ENCODE measurements at places on chromosomes 11 and 22. TPM values are rescaled to one million over a fixed set of nuclear protein-coding genes. Genes with fewer than 3 reads are reported as not detected.

DNA sequence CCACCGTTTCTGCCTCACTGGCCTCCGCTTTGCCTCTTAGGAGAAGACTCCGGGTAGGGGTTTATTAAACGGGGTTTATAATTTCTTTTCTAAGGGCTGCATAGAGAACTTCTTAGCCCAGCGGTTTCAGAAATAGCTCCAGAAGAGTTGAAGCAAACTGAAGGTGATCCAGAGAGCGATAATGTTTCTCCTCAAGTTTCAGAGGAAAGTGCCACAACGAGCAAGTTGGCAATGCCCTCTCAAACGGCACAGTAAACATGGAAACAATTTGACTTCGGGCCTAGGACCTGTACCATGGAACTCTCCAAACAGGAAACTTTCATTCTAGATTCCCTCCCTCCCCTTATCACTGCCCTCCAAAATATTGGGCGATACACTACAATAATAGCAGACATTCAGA lies 1.0 kb downstream of the ADSL start:
- H3K27me3 ChIP-seq = no peaks in the 10 kb centered on the region
- H3K4me1 ChIP-seq = peaks cover 30% of the 10 kb centered on the region
- peak overlapping the region; percentile 98 for H3K27ac ChIP-seq
- peak overlapping the region; percentile 96 for H3K4me3 ChIP-seq
- peaks cover 10% of the 10 kb centered on the region for H3K36me3 ChIP-seq
- no peak for DNase-seq

GRCh38 chr11:3824714-3825472 lies 15.9 kb downstream of the RHOG start:
- peak overlapping the region; percentile 60 for H3K27ac ChIP-seq
- H3K4me1 ChIP-seq = peaks cover 37% of the 10 kb centered on the region
- no peaks in the 10 kb centered on the region for H3K27me3 ChIP-seq
- H3K36me3 ChIP-seq = peaks cover 8% of the 10 kb centered on the region
- H3K4me3 ChIP-seq = no peak overlapping the region
- DNase-seq = peak; percentile 82

GRCh38 chr11:131234221-131234620 lies 136.2 kb upstream of the NTM start:
- H3K27me3 ChIP-seq = no peaks in the 10 kb centered on the region
- H3K4me1 ChIP-seq = no peaks in the 10 kb centered on the region
- no peak overlapping the region for H3K27ac ChIP-seq
- no peaks in the 10 kb centered on the region for H3K36me3 ChIP-seq
- no peak overlapping the region for H3K4me3 ChIP-seq

GRCh38 chr11:114416441-114416961 lies 16.0 kb downstream of the RBM7 start:
- DNase-seq = no peak
- H3K27me3 ChIP-seq = no peaks in the 10 kb centered on the region
- no peak overlapping the region for H3K27ac ChIP-seq
- H3K36me3 ChIP-seq = peaks cover 8% of the 10 kb centered on the region
- H3K4me3 ChIP-seq = no peak overlapping the region

DNA sequence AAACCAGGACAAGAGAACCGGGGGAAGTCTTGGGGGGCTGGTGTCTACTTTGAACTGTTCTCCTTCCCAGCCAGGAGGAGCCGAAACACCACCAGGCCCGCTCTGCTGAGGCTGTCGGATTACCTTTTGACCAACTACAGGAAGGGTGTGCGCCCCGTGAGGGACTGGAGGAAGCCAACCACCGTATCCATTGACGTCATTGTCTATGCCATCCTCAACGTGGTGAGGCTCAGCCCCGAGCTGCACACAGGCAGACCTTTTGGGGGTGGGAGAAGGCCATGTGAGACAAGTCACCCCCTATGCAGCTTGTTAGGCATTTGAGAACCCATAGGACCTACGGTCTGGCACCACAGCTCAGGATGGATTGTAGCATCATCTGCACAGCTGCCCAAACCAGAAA lies 2.8 kb downstream of the HTR3A start:
- peaks cover 10% of the 10 kb centered on the region for H3K27me3 ChIP-seq
- DNase-seq = no peak
- H3K4me3 ChIP-seq = no peak overlapping the region

- DNase-seq = no peak
- H3K27me3 ChIP-seq = peaks cover 2% of the 10 kb centered on the region
- H3K4me1 ChIP-seq = peaks cover 5% of the 10 kb centered on the region
Observed at GRCh38 chr11:102604875-102605274, 20.3 kb downstream of the MMP20 start.

DNA sequence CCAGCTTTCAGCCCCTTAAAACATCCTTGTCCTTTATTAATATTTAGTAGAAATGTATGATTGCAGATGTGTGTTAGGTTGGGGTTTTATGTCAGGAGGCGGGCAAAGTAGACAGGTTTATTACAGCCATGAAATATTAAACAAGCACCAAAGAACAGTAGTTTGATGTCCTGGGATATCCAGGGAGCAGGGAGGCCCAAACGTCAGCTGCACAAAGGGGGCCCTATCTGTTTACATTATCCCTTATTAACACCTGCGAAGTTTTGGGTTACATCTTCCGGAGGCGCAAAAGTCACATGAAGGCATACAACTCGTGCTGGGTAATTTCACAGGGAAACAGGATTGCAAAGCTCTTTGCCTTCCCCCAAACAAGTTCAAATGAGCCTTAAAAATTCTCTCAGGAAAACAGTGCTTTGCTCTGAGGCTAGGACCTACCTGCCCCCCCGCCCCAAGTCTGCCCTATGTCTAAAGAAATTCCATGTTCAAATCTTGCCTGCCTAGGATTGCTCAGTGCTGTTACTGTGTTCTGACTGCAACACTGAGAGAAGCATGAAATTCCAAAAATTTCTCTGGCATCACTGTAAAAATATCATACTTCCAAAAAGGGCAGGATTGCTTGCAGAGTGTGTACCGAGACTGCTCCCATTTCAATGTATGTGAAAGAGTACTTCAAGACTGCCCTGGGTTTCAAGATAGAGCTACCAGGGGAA lies 8.9 kb downstream of the MN1 start:
- no peaks in the 10 kb centered on the region for H3K4me1 ChIP-seq
- no peak for DNase-seq
- H3K27me3 ChIP-seq = no peaks in the 10 kb centered on the region
- H3K27ac ChIP-seq = no peak overlapping the region

DNA sequence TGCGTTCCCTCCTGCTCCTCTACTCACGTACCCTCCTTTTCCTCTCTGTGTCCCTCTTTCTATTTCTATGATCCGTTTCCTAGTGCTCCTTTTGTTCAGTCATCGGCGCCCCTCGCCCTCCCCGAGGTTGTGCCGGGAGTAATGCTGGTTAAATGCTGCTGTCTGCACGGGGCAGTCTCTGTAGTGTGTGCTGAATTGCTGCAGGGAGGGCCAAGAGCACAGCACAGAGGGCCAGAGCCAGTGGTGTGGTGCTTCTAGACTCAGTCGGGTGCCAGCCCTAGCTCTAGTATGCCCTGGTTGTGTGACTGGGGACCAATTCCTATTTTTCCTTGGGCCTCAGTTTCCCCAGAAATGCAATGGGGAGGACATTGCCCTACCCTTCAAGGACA lies 98.3 kb downstream of the PKNOX2 start:
- H3K36me3 ChIP-seq = no peaks in the 10 kb centered on the region
- no peak overlapping the region for H3K4me3 ChIP-seq
- no peak overlapping the region for H3K27ac ChIP-seq
- DNase-seq = no peak
- H3K4me1 ChIP-seq = no peaks in the 10 kb centered on the region

- no peak for DNase-seq
- H3K4me1 ChIP-seq = no peaks in the 10 kb centered on the region
- H3K27ac ChIP-seq = no peak overlapping the region
- no peaks in the 10 kb centered on the region for H3K36me3 ChIP-seq
- no peak overlapping the region for H3K4me3 ChIP-seq
- H3K27me3 ChIP-seq = peaks cover 35% of the 10 kb centered on the region
Observed at GRCh38 chr22:20656516-20656901, 117.4 kb upstream of the SERPIND1 start.

GRCh38 chr11:68322052-68322430 lies 9.7 kb downstream of the LRP5 start:
- peaks cover 4% of the 10 kb centered on the region for H3K36me3 ChIP-seq
- DNase-seq = no peak
- H3K27me3 ChIP-seq = no peaks in the 10 kb centered on the region

DNA sequence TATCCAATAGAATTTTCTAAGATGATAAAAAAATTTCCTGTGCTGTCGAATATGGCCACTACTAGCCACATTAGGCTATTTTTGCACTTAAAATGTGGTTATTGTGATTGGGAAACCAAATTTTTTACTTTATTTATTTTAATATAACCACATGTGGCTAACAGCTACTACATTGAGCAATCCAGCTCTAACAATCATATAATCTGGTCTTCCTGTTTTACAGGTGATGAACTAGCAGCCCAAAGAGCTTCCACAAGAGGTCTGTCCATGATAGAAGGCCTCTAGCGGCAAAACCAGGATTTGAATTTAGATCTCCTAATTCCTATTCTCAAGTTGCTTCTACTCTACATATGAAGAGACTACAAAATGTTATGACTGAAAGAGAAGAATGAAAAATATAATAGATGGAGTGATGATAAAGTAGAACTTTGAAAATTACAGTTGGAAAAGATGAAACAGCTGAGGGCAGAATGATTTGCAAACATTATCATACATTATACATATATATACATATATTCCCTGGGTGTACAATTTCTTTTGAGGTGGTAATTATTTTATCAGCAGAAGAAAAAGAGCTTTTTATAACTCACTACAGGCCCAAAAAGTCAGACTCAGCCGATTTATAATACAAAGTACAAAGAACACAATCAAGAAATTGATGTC lies 363.5 kb upstream of the PITPNB start:
- peaks cover 3% of the 10 kb centered on the region for H3K27me3 ChIP-seq
- no peak overlapping the region for H3K27ac ChIP-seq
- DNase-seq = no peak
- H3K4me3 ChIP-seq = no peak overlapping the region

DNA sequence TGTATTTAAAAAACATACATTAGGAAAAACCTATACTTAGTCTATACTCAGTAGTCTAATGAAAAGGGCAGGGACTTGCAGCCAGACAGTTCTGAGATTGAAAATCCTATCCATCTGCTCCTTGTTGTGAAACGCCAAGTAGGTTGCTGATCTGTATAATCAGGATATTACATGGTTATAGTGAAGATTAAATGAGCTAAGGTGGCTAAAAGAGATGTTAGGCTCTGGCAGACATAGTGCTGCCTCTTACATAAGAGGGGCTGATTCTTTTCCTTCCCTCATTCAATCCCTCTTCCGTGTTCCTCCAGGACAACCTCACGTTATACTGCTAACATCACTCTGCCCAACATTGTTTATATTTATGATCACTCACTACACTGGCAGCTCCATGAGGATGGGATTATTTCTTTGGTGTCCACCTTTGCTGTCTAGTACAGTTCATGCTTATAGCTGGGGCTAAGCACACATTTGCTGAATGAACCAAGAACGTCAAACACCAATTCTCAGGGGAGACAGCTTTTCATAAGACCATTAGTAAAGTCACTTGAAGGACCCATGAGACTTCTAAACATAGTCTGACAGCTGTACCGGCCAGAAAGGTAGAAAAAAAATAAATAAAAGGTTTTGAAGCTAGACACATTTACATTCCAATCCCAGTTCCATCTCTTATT lies 46.3 kb downstream of the GAB2 start:
- H3K4me1 ChIP-seq = no peaks in the 10 kb centered on the region
- peaks cover 5% of the 10 kb centered on the region for H3K27me3 ChIP-seq
- no peak for DNase-seq
- H3K4me3 ChIP-seq = no peak overlapping the region
- H3K27ac ChIP-seq = no peak overlapping the region

DNA sequence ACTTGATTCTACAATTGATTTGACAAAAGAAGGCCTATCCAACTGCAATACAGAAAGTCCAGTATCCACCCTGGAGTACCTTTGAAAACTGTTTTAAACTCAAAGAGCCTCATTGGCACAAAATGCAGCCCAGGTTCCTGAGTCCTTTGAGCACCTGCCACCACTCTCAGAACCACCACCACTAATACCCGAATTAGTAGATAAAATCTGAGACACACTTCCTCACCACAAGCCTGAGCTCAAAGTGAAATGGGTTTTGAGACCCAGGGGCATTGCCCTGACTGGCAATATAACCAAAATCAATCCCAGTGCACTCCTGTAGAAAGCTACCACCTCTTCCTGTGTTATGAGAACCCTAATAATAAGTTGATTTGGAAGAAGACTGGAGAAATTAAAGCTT lies 215.7 kb downstream of the CSNK2A3 start:
- peaks cover 2% of the 10 kb centered on the region for H3K36me3 ChIP-seq
- H3K4me3 ChIP-seq = no peak overlapping the region
- DNase-seq = no peak
- H3K27me3 ChIP-seq = peaks cover 11% of the 10 kb centered on the region
- H3K4me1 ChIP-seq = peaks cover 3% of the 10 kb centered on the region

DNA sequence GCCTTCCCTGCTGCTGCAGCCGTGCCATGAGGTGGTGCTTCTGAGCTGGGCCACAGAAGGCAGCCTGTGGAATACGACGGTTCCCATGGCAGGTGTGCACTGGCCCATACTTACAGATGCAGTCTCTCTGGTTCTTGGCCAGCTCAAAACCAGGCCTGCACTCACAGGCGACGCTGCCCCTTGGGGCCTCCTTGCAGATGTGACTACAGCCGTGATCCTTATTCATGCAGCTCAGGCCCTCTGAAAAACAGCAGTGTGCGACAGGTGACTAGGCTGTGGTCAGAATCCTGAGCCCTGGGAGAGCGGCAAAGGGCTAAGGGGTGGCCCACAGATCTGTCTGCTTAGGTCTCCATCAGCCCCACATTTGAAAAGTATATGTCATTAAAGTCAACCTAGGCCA lies 22.1 kb downstream of the SCUBE2 start:
- no peak overlapping the region for H3K27ac ChIP-seq
- no peaks in the 10 kb centered on the region for H3K4me1 ChIP-seq
- H3K36me3 ChIP-seq = no peaks in the 10 kb centered on the region
- H3K27me3 ChIP-seq = peaks cover 16% of the 10 kb centered on the region

CCND1 gene
- 0.96 TPM for total RNA-seq

SHANK3 gene
- total RNA-seq = not detected

MS4A15 gene
- total RNA-seq = not detected

SHISA8 gene
- total RNA-seq = not detected

TRIM48 gene
- total RNA-seq = not detected

PYGM gene
- 7.2 TPM for total RNA-seq

DRD4 gene
- total RNA-seq = 0.51 TPM

MS4A4A gene
- 0.45 TPM for total RNA-seq

MB gene
- not detected for total RNA-seq

SYT12 gene
- total RNA-seq = not detected

CYB5R2 gene
- 1.4 TPM for total RNA-seq

BIK gene
- 1.8 TPM for total RNA-seq

TP53AIP1 gene
- not detected for total RNA-seq
